ENCODE measurements at places on chromosomes 1 and 21. TPM values are rescaled to one million over a fixed set of nuclear protein-coding genes. Genes with fewer than 3 reads are reported as not detected.

Gene RIIAD1
- not detected for total RNA-seq

Gene PLEKHN1
- 2.5 TPM for total RNA-seq

Gene KLF17
- total RNA-seq = not detected

Gene RUNX3
- total RNA-seq = 268 TPM

Gene ZFP69B
- total RNA-seq = 2.1 TPM

Gene GJA5
- not detected for total RNA-seq

Gene CREB3L4
- 2.5 TPM for total RNA-seq

Gene PTPRC
- 946 TPM for total RNA-seq

Gene ALG14
- 1.2 TPM for total RNA-seq

Gene TIE1
- total RNA-seq = 1.3 TPM

Gene F13B
- not detected for total RNA-seq

Gene KRTAP19-1
- total RNA-seq = not detected

Gene SAMSN1
- 112 TPM for total RNA-seq

Gene NTMT2
- total RNA-seq = not detected

Gene ISG15
- 76.7 TPM for total RNA-seq

Gene PLOD1
- 2.9 TPM for total RNA-seq

Gene CCDC27
- total RNA-seq = not detected

Gene NHLH1
- total RNA-seq = not detected

Gene FAM78B
- total RNA-seq = 0.30 TPM

Gene LCE2A
- total RNA-seq = not detected

Gene TLCD4
- not detected for total RNA-seq

Gene C1orf210
- total RNA-seq = not detected

Gene SEC16B
- total RNA-seq = not detected

Gene FABP3
- total RNA-seq = not detected

Gene GUCA2A
- not detected for total RNA-seq

Gene HES4
- 25.9 TPM for total RNA-seq

Gene OLIG2
- total RNA-seq = not detected

Gene ZYG11A
- total RNA-seq = 0.20 TPM

Gene USP16
- 72.8 TPM for total RNA-seq

Gene ADAM15
- 31.5 TPM for total RNA-seq
